LHCN-M2 (cell line): ENCODE measurements at places on chromosomes 4 and X. TPM values are rescaled to one million over a fixed set of nuclear protein-coding genes. Genes with fewer than 3 reads are reported as not detected.

Gene RHOXF2B
- not detected in 2 replicates for total RNA-seq

GRCh38 chr4:153137159-153137558 lies 67.1 kb upstream of the TRIM2 start:
- DNase-seq: peak; percentile 53

Gene SSX3
- not detected in 2 replicates for total RNA-seq

GRCh38 chrX:96407501-96407900 lies 277.1 kb upstream of the DIAPH2 start:
- peak; percentile 69 for DNase-seq

Gene NEUROG2
- total RNA-seq: 0.06 TPM in 1 of 2 replicates, not detected in the other

DNA sequence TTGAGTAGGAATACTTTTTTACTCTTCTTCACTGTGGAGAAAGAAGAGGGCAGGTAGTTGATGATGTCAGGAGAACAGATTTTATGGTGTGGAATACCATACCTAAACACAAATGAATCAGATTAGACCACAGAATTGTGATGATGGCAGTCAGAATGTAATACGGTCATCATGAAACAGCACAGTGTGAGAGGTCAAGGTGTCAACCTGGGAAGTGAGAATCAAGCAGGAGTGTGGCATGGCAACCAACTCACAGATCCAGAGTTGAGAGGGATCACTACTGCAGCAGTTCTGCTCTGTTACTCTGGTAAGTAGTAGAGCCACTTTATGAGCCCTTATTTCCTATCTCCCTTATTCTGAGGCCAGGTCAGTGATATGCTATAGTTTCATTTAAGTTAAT lies 27.7 kb downstream of the METTL14 start:
- DNase-seq: peak; percentile 29

DNA sequence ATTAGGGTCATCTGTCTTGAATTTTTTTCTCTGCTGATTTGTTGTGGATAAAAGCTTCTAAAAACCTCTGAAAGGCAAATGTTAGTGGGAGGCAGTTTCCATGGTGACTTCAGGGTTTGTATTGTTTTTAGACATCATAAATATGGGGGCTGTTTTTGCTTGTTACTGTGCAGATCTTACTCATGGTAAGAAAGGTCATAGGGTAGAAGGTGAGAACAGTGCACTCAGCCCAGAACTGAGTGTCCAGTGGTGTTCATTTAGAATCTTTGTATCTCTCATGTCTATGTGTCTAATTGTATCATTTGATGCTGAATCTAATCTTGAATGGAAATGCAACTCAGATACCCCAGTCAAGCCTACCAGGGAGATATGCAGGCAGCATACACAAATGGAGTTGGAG lies 609.8 kb downstream of the ZNF674 start:
- no peak for DNase-seq

GRCh38 chrX:15631637-15632036 lies 30.9 kb upstream of the ACE2 start:
- DNase-seq: no peak

Gene F11
- not detected in 2 replicates for total RNA-seq

DNA sequence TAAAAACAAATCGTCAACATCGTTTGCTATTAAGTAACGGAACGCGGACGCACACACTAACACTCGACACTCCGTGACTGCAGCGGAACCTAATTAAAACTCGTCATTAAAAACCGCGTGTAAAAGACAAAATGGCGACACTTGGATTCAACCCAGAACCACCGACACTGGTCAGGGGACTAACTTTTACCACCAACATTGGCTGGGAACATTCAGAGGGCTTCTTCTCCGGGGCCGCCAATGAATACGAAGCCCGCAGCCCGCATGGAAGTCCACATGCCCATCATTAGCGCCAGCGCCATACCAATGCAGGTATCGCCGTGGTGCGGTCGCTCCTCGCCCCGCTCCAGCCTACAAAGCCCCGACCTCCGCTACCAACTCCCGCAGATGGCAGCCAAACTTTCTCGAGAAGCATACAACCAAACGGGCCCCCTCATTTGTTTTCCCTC lies 498 bp downstream of the RBMX start:
- DNase-seq: peak; percentile 30

GRCh38 chrX:22296871-22297270 lies 24.2 kb downstream of the CBLL2 start:
- no peak for DNase-seq

Gene CCSER1
- not detected in 2 replicates for total RNA-seq

GRCh38 chr4:41475402-41475801 lies 62.6 kb upstream of the LIMCH1 start:
- peak; percentile 9 for DNase-seq

- peak; percentile 96 for DNase-seq
These were observed 6.8 kb upstream of the OCIAD2 start for GRCh38 chr4:48913346-48913745.

GRCh38 chr4:102868153-102868780 lies 525 bp upstream of the CISD2 start:
- no peak for DNase-seq

Gene BEX5
- total RNA-seq: not detected in 2 replicates

DNA sequence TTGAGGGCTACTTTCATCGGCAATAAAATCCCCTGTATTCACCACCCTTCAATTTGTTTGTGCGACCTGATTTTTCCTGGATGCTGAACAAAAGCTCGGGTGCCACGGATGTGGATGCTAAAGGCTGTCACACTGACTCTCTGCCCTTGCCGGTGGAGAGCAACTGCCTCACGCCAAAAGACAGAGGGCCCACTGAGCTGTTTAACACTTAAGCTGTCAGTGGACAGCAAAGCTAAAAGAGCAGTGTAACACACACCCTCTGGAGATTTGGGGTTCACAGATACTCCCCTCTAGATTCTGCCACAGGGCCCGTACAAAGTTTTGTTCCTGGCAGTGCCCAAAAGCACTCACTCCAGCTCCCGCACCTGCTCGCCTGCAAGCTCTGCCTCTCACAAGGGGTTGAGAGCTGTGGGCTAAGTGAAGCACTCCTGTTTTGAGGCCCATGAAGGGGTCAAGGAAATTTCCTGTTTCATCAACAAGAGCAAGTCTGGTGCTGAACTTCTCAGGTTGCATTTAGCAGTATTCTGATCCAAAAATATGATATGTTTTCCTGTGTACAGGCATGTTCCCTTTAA lies 1571.9 kb downstream of the ADGRL3 start:
- DNase-seq: no peak

DNA sequence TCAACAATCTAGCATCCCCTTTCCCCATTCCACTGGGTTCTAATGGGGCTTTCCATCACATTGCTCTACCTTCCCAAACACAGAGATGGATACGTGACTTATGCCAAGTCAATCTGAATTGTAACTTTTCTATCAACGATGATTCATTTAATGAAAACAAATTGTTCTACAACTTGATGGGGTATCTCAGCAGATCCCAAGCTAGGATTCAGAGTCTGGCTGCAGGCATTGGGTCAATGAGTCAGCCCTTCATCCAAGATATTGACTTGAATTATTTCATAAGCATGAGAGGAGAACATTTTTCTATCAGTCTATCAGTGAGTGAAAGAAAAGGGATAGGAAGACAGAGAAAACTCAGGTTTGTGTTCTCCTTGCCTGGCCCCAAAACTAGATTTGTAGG lies 15.0 kb upstream of the HPGDS start:
- peak; percentile 13 for DNase-seq
